ENCODE measurements at places on chromosomes 12 and 14.

DNA sequence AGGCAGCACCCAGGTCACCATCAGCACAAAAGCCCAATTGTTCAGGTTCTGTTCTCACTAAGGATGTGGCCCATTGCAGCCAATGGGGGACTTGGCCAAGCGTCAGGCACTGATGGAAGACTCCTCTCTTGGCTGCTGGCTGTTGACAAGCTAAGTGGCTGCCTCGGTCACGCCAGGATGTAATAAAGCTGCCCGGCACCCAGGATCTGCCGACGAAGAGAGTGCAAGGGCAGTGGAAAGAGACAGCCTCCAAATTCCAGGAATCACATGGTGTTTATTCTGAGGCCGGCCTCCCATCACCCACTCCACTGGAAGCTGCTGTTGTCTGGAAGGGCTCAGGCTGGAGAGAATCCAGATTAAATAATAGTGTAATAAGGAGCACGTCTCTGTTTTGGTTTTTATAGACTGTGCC lies 451.8 kb upstream of the TBX3 start:
- no peak for DNase-seq

- peak; percentile 64 for DNase-seq
Measured at GRCh38 chr12:120713861-120714482, 3.7 kb downstream of the UNC119B start.

DNA sequence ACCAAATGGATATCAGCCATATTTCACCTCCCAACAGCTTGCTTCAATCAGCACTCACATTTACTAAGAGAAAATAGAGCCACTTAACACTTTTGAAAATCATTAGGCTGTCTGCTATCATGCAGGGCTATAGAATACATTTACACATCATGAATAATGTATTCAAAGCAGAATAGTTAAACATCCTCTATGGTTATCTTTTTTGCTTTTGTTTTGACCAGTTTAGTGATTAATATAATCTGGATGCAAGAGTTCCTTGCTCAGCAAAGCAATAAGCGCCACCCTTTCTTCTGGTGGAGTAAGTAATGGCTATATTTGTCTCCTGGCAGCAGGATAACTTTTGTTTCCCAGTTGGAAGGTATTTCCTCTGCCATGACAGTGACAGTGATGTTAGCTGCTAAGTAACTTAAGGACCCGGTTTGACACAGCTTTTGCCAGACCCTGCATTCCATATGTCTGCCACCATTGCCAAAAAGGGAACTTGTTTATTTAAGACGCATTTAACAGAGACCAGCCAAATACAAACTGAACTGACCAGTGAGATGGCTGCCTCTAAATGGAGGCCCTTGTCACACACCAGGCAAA lies 70.3 kb upstream of the NR2C1 start:
- DNase-seq: no peak

DNA sequence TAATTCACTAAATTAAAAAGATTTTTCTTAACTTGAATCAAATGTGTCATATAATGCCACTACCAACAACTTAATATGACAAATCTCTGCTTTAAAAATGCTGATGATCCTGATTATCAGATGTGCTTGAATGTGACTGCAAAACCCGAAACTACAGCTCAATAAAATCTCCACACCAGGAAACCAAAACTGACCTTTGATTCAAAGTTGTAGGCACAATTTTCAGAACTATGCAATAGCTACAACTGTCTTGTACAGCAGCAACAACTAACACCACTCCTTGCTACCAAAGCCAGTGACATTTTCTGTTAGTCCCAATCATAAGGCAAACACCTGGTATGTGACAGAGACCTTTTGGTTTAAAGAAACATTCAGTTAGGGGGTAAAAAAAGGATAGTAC lies 147.3 kb downstream of the CEP83 start:
- no peak for DNase-seq

GRCh38 chr14:72986857-72987256 lies 40.0 kb downstream of the ZFYVE1 start:
- DNase-seq: no peak

DNA sequence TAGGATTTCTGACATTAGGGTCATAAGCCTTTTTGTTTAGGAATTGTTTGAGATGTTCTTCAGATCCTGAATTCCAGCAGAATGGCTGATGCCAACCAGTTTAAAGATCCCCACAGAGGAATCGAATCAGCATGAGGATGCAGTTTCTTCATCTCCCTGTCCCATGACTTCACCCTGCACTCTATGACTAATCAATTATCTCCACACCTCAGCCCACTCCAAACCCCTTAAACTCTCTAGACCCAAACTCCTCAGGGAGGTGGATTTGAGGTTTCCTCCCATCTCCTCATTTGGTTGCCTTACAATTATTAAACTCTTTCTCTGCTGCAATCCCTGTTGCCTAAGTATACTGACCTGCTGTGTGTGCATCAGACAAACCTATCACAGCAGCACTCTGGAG lies 86.5 kb upstream of the CRY1 start:
- no peak for DNase-seq

GRCh38 chr12:88876857-88877256 lies 296.6 kb upstream of the KITLG start:
- no peak for DNase-seq

GRCh38 chr12:29171421-29172258 lies 22.6 kb downstream of the FAR2 start:
- DNase-seq: no peak

DNA sequence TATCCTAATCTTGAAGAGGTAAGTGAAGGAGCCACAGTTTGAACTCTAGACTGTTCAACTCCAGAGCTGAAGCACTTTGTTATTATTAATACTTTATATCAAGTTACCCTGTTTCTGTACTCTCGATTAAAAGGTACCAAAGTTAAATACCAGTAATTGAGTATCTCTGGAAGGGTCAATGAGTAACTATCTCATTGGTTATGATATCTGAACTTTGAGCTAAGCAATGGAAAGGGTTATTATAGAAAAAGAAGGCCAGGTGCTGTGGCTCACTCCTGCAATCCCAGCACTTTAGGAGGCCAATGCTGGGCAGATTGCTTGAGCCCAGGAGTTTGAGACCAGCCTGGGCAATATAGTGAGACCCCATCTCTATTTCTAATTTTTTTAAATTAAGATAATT lies 9.9 kb downstream of the TMEM19 start:
- DNase-seq: no peak

GRCh38 chr12:79834712-79835376 lies 100.1 kb downstream of the PPP1R12A start:
- no peak for DNase-seq

- DNase-seq: no peak
Measured at GRCh38 chr14:40447017-40447416, 1014.8 kb upstream of the FBXO33 start.

GRCh38 chr14:69680297-69680696 lies 68.9 kb downstream of the SUSD6 start:
- DNase-seq: no peak

DNA sequence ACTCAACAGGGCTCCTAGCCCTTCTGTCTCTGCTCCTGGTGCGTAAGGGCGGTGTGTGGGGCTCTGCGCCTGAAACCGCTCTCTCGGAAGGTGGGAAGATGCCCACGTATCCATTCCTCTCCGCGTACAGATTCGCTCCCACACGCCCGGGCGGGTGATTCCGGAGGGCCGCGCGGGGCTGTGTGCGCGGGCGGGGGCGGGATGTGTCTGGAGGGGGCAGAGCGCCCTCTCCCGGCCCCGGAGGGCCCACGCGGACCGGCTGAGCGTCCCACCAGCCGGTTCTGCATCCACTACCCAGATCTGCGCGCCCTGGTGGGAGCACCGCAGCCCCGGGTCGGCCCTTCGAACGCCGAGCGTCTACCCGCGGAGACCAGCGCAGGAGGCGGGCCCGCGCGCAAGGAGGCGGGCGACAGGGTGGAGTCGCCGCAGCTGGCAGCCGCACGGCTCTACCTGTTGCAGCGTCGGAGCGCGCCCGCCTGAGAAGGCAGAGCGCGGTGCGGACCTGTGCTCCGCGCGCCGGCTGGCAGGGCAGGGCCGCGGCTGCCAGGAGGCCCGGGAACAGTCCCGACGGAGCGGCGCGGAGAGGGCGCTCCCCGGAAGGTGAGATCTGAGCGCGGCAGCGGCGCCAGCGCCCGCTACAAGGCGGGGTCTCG lies 1.4 kb upstream of the KCNK13 start:
- DNase-seq: peak; percentile 66

DNA sequence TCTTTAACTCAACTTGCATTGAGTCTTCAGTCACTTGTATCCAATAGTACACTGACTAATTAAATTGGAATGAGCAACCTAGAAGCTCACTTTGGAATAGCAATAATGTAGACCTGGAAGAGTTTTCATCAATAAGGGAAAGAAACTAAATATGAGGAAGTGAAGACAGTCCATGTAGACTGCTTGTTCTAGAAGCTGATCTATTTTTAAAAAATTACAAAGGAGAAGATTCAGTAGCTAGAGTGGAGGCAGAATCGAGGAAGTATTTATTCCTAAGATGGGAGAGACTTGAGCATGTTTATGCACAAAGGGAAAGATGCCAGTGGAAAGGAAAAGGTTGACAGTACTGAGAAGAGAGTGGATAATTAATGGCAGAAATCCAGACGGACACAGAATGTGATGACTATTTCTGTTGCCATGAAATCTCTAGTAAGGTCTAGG lies 156.3 kb upstream of the PDE3A start:
- no peak for DNase-seq

- no peak for DNase-seq
Measured at GRCh38 chr12:106224355-106224706, 23.5 kb downstream of the CKAP4 start.

DNA sequence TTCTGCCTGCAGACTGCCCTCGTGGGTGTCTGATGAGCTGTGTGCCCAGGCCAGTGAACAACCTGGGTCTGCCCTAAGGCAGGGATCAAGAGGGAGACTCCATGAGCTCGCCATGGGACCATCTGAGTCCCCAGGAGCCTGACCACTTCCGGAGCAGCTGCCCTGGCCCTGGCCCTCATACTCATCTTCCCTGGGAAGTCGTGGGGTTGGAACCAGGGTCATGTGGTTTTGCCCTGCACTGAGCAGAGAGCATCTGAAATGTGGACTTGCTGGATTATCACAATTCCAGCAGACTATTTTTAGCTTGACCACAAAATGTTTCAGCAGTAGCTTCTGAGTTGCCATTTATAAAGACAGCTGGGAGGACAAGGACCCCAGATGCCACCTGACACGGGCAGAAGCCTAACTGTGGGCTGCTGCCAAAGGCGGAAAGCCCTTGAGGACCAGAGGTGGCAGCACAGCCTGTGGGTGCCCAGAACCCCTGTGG lies 6.7 kb downstream of the BTBD6 start:
- DNase-seq: no peak

- no peak for DNase-seq
Measured at GRCh38 chr14:69684461-69685217, 73.2 kb downstream of the SUSD6 start.

GRCh38 chr12:124484067-124484466 lies 83.3 kb downstream of the NCOR2 start:
- DNase-seq: no peak

GRCh38 chr14:68653804-68654203 lies 139.1 kb downstream of the ZFP36L1 start:
- DNase-seq: no peak

DNA sequence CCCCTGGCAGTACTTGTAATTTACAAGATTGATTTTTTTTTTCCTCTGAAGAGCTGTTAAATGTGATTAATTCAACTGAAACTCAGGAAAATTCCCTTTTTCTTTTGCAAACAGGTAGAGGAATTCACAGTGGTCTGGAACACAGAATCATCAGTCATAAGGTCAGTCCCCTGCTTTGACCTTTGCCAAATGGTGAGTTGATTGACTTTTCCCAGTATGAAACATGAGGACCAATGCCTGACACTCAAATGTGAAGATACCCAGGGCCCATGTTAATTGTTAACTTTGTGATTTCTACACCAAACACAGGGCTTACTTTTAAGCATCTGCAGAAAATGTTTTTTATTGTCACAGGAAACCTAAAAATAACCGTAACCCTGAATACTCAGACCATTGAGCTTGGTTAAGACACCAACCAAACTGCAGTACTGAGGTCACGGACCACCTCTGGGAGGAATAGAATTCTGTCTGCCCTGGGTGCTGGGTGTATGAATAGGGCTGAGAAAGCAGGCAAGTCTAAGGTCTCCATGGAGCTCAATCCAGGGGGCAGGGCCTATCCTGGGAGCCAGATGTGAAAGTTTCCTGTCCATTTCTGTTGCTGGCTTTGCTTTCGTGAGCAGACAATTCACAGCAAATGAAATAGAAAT lies 192.4 kb downstream of the TMX1 start:
- no peak for DNase-seq

GRCh38 chr12:116697716-116698115 lies 40.2 kb downstream of the SPRING1 start:
- no peak for DNase-seq

- no peak for DNase-seq
Measured at GRCh38 chr12:84412226-84412625, 500.4 kb downstream of the SLC6A15 start.

All from glutamatergic neuron (in vitro differentiated cells).